ENCODE measurements at places on chromosomes 7 and 10.
A peak's percentile ranks its signal among the peaks of the same experiment; 100 is the strongest.

GRCh38 chr7:14407246-14408015 lies 418.0 kb upstream of the ETV1 start:
- DNase-seq = no peak

DNA sequence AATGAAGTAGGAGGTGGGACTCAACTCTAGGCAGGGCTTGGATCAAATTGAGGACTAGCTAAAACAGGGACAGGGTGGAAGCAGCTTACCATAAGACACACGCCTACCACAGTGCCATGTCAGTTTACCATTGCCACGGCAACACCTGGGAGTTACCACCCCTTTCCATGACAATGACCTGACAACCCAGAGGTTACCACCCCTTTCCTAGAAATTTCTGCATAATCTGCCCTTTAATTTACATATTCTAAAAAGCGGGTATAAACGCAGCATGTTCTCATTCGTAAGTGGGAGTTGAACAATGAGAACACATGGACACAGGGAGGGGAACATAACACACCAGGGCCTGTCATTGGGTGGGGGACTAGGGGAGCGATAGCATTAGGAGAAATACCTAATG lies 72.7 kb downstream of the GCC1 start:
- DNase-seq = no peak

- DNase-seq = no peak
Observed at GRCh38 chr10:129852829-129853561, 111.1 kb downstream of the EBF3 start.

DNA sequence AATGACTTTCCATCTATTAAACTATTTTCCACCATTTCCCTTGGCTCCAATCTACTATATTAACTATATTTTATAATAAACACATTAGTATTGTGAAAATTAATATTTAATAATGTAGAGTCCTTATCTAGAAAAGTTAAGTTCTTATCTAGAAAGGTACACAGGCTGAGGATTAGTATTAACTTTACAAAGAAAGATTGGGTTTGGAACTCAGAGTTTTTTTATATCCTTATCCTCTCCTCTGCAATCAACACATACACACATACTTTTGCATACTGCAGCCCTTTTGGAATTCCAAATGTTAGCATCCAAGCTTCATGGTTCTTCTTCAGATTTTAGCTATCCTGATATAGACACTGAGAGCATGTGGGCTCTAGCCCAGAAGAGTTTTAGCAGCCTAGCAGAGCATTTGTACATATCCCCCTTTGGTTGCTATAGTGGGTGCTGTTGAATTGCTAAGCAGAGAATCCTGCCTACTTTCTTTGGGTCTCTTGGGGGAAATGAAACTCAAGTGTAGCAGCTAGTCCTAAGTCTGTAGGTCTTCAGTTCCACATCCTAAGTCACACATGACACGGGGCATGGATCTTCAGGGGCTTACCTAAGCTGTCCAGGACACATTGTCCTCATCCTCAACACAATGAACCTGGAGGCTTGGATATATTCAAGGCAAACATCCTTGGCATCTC lies 874.6 kb downstream of the LRMDA start:
- no peak for DNase-seq

GRCh38 chr10:97771913-97772823 lies at the start of gene SFRP5:
TSS of gene SFRP5 (minus strand) at chr10:97771999. CDS start at chr10:97771833, 166 bp downstream.
- no peak for DNase-seq

GRCh38 chr7:82713506-82713905 lies 269.9 kb upstream of the CACNA2D1 start:
- DNase-seq = no peak

DNA sequence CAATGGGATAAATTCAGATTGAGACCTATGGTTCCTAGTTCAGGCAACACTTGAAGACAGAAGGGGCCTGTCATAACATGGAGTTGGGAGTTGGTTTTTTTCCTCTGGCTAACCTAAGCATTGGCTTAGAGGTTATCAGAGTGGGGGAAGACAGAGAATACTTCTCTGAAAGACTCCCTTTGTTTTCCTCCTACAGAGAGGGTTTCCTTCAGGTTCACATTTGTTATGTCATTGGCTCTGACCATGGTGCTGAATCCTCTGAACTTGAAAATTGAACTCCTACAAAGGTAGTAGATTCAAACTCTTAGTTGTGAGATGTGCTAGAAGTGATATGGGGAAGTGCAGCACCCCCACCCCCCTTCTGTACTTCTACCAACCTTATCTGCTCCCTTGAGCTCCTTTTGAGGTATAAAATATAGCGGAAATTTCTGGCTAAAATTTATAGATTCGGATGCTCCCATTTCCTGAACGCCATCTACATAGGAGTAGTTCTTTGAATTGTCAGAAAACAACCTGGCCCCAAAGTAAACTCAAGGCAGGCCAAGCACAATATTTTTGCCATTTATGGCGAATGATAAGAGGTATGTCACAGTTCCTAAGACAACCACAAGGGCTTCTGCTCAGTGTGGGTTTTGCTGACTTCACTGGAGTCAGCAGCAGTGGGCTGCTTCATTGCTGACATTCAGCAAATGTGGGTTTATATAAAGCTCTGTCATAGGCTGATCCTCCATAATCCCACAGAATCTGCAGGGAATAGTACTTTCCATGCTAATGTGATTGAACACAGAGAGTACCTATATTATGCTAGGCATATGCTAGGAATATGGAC lies 131.6 kb upstream of the KLF14 start:
- DNase-seq = no peak

- DNase-seq = no peak
Observed at GRCh38 chr7:130543487-130544010, 51.7 kb downstream of the MEST start.

- DNase-seq = no peak
Observed at GRCh38 chr7:147578196-147578595, 1012.4 kb upstream of the C7orf33 start.

GRCh38 chr10:29974773-29975172 lies 84.6 kb downstream of the JCAD start:
- no peak for DNase-seq

- DNase-seq = no peak
Observed at GRCh38 chr10:117609796-117610170, 67.2 kb downstream of the EMX2 start.

DNA sequence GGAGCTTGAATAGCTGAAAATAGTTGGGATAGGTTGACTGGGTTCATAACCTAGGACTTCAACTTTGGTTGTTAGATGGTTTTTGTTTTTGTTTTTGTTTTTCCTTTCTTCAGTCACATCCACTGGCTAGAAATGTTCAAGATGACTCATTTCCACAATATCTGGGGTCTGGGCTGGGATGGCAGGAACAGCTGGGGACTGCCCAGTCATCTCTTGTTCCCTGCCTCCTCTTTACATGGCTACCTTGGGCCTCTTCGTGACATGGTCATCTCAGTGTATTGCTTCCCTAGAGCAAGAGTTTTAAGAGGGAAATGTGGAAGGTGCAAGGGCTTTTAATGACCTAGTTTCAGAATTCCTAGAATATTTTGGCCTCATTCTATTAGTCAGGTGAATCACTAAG lies 915.8 kb downstream of the XPNPEP1 start:
- DNase-seq = no peak

DNA sequence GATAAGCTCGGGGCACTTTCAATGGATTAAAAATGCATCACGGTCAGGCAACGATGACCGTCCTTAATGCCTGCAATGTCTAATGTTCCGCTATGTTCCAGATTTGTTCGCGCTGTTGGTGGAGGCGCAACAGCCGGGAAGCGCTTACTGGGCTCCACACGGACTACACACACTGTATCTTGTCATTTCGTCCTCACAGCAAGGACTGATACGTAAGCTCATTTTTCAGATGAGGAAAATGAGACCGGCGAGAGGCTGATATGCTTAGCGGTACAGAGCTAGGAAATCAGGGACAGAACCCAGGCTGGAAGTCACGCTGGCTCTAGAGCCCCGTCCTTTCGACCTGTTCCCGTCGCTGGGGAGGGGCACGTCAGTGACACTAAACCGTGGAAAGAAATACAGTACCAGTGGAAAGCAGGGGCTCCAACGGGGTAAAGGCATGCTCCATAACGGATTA lies 670 bp downstream of the TPK1 start:
- peak; percentile 68 for DNase-seq

- DNase-seq = no peak
Observed at GRCh38 chr10:107806026-107806425, 641.5 kb upstream of the SORCS1 start.

DNA sequence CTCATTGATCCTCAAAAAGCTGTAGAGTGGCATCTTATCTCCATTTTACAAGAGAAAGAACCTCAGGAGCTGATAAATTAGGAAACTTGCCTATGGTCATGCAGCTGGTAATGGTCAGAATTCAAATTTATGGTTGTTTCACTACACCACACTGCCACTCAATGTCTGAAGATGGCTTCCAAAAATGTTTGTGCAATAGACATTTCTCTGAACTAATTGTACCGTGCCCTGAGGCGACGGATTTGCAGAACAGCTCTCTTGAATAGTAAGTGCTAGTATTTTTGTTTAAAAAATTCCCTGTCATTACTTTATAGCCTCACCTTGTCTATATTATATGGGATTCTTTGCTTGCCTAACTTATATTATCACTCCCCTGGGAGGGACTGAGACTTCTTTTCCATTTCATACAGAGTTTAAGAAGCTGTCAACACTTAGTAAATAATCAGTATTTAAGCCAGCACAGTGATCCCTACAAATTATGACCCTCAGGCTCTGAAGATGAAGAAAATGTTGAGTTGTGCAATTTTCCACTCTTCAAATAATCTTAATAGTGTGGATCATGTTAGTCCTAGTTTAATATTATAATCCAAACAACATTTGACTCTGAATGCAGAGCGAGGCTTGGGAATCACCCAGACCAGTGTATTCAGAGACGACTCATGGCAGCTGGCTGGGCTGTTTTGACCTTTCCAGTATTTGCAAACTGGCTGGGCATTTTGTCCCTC lies 346.6 kb downstream of the PTEN start:
- no peak for DNase-seq

DNA sequence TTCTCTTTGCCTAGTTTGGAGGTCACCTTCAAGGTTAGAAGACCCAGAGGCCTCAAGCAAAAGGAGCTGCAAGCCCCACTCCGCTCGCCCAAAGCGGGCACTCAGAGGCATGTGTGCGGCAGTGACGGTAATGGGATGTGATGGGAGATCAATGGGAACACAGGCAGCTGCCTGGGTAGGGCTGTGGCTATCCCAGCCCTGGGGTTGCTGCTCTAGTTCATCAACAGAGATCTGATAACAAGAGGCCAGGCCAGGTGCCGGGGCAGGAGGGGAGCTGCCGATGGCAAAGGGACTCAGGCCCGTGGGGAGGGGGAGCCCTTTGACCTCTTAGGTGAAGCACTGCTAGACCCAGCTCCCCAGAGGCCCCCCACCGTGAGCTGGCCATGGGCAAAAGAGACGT lies 52.0 kb upstream of the GNA12 start:
- DNase-seq = no peak

GRCh38 chr7:95863-96260 lies 96.5 kb upstream of the FAM20C start:
- no peak for DNase-seq

DNA sequence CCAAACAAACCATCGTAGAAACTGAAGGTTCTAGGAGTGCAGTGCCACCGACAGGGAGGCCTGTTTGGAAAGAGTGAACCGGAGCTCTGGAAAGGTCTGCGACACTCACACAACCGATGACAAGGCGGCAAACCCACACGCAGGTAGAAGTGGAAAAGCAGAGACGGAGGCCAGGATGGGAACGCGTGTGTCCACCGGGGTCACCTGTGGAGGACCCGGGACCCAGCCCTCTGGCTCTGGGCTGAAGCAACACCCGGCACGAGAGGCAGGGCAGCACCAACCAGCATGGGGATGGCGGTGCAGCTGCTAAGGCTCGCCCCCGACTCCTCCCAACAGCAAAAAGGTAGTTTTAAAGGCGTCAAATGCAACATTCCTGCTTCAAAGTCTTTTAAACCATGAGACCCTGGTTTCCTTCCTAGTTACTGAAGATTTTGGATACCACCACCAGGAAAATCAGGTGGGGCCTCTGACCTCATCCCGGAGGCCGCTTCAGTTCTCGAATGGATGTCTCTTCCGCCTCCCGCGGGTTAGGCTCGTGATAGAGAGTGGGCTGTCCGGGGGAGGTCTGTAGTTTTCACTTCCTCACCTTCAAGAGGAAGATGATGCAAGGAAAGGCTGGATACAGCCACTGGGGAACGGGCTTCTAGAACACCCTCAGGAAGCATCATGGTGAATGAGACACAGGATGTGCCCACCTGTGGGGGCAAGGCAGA lies 115.5 kb downstream of the SMURF1 start:
- no peak for DNase-seq

DNA sequence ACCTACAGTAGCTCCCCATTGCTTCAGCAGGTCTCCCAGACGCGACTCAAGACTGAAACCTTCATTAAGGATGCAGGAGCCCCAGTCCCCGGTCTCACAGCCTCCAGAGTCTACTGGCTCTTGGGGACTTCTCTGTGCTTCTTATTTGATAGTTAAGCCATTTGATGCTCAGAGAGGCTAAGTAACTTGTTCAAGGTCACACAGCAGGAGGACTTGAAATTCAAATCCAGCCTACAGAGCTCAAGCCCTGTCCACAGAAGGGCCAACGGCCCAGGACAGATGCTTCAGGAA lies 21.2 kb upstream of the ZMIZ1 start:
- no peak for DNase-seq

DNA sequence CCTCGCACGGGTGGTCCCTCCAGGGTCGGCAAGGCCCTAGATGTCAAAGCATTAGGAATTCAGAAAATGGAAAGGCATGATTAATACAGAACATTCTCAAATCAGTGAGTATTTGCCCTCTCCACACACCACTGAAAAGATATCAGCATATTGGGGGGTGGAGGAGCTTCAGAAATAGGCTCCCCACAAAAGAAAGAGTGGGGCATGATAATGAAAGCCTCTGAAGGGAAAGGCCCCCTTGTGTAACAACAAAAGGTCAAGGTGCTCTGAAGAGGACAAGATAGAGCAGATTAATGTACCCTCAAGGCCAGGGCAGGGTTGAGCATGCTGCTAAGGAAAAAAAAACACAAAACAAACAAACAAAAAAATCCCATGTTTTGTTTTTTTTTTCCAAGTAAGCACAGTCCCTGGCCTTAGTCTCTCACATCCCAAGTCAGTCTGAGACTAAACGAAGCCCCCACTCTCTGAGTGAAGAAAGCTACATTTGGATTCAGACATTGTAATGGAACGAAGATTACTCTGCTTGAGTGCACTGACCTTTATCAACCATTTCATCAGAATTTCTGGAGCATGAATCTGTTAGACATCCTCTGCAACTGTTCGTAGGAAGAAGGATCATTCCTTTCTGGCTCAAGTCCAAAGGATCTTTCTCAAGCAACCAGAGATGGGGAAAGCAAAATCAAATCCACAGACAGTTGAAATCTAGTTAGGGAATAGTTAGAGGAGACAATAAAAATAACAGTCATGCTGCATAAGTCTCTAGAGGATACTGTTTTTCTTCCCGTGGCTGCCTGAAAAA lies 27.4 kb upstream of the DGKI start:
- no peak for DNase-seq
